ENCODE measurements at places on chromosomes 11 and 22.

GRCh38 chr11:25910086-25910485, 421.8 kb upstream of the ANO3 start:
- no peak for DNase-seq

- no peak for DNase-seq
Observed at GRCh38 chr22:50071432-50072166, 13.5 kb upstream of the TTLL8 start.

- no peak for DNase-seq
Observed at GRCh38 chr11:71940561-71941219, 11.8 kb downstream of the RNF121 start.

DNA sequence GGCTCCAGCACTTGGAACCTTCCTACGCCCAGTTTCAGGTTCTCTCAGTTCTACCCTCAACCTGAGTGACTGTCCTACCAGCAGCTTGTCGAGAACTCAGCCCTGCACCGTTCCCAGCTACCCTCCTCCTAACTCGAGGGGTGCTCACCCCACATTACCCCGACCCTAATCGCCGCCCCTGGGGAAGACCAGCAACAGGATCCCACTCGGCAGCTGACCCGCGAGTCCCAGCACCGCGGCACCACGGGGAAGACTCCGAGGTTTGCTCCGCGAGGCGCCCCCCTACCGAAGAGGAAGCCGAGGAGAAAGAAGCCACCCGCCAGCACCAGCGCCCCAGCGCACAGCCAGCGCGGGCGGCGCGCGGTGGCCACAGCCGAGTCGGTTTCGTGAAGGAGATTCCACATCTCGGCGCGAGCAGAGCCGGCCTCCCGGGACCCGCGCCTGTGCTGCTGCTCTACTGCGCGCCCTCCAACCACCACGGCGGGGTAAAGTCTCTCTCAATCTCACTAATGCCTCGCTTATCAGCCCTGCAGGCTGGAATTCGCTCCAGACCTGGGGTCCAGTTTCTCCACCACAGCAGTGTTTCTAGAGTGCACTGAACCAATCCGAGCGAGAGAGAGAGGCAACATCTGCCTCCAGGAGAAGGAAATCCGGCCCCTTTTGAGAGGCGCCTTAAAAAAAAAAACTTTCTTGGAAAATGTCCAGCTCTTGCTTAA, at the start of gene FOLH1:
Gene FOLH1, minus strand, starts transcription at position 597 of the 716 bp plus-strand sequence. Its CDS starts 193 bp downstream, at position 404.
- DNase-seq: no peak

DNA sequence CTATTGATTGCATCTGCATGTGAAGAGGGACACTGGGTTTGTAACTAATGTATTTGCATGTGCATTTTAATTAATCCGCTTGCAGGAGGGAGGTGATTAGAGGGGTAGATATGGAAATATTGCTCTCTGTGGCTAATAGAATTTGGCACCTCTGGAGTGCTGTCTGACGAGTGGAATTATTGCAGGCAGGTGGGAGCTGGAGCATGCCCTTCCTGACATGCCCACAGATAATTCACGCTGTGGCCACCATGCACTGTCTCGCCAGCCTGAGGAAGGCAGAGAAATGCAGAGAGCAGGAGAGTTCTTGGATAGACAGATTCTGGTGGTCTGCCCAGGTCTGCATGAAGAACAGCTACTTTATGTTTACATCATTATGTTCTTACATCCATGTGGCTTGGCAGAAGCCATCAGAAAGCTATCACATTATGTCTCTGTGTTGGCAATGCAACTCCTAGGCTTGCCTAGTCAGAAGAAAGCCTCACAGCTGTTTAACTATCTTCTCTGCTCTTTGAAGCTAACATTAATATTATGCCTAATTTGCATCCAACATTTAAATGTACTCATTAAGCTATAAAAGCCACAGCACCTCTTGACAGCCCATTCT, 89.4 kb upstream of the DRD2 start:
- DNase-seq: no peak

GRCh38 chr22:20028855-20029549, 8.1 kb downstream of the TANGO2 start:
- DNase-seq: no peak

- DNase-seq: no peak
Observed at GRCh38 chr11:9052316-9052715, 39.1 kb downstream of the SCUBE2 start.

DNA sequence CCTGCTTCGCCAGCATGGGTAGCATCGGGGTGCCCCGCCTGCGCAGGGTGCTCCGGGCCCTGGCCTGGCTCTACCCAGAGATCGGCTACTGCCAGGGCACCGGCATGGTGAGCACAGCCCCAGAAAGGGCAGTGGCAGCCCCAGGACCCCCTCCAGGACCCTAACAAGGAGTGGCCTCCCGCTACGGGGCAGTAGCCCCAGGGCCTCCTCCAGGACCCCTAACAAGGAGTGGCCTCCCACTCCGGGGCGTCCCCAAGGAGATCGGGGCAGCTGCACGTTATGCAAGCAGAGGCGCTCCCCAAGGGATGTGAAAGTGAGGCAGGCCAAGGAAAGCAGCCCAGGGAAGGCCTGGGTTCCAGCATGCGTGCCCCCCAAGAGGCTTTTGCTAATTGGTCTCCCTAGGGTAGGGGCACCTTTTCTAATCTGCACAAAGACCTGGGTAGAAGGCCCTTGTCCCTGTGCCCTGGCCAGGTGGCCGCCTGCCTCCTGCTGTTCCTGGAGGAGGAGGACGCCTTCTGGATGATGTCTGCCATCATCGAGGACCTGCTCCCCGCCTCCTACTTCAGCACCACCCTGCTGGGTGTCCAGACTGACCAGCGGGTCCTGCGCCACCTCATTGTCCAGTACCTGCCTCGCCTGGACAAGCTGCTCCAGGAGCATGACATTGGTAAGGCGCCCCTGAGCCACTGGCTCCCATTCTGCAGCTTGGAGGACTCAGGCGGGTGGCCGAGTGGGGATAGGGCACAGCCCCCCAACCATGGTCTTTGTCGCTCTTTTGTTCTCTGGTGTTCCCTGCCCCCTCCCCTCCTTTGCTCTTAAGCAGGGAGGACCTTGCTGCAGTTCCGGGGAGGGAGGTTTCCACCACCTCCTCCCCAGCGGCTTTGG, 35.0 kb downstream of the SGSM3 start:
- DNase-seq: no peak

DNA sequence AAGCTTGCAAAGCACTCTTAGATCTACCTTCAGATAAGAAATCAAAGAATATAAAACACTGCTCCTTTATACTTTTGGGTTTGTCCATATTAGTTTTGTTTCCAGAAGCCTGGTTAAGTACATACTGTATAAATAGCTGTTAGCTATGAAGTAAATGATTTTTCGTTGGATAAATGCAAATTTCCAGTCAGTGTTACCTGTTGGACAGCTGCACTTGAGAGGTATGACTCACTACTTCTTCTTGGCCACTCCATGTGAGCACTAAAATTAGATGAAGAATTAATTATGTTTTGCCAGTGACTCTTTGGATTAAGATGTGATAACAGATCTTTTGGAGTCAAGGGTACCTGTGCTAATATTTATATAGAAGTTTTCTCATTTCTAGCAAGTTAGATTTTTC, 9.5 kb upstream of the TSG101 start:
- no peak for DNase-seq

DNA sequence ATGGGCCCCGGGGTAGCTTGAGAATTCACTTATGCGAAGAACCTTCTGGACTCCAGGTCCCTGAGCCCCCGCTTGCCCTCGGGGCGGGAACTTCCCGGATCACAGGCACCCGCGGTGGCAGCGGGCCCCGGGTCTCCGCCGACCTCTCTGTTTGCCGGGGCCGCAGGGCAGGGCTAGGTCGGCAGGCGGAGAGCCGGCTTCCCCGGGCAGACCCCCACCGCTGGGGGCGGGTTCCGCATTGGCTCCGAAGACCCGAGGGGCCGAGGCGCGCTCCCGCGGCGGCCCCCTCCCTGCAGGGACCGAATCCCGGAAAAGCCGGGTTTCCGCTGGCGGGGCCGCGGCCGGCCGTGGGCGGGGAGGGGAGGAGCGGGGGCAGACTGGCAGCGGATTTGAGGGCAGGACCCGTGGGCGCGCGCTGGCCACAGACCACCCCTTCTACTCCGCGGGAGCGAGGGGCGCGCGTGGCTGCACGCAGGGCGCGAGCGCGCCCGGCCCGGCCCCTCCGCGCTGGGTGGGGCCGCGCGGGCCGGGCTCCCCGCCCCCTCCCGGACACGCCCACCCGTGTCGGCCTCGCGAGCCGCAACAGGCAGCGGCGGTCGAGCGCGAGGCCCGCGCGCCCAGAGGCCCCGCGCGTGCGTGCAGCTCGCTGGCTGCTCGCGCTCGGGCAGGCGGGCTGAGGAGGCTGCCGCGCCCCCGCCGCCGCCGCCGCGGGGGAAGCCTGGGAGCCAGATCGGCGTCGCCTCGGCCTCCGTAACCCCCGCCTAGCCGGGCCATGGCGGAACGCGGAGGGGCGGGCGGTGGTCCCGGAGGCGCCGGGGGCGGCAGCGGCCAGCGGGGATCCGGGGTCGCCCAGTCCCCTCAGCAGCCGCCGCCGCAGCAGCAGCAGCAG, at the start of gene PACS1:
Gene PACS1, plus strand, starts transcription at position 558 of the 889 bp plus-strand sequence. Its CDS starts 215 bp downstream, at position 773.
- DNase-seq: peak; percentile 68

GRCh38 chr11:97502201-97502600, 1112.4 kb downstream of the JRKL start:
- no peak for DNase-seq

DNA sequence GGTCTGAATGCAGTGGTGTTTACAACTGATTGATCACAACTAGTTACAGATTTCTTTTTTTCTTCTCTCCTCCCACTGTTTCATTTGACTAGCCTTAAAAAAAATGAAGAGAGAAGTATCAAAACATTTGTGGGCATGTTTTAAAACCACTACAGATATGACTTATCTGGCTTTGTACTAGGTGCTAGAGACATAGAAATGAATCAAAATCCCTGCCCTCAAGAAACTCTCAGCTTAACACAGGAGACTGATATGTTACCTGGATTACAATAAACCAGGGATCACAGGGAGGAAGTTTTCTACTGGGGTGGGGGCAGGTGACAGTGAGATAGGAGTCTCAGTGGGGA, 25.2 kb upstream of the CTR9 start:
- no peak for DNase-seq

- no peak for DNase-seq
Observed at GRCh38 chr11:16505481-16505880, 149.1 kb upstream of the SOX6 start.

- DNase-seq: no peak
Observed at GRCh38 chr11:102592634-102593581, 32.2 kb downstream of the MMP20 start.

- no peak for DNase-seq
Observed at GRCh38 chr11:40235841-40236240, 1223.6 kb downstream of the LRRC4C start.

DNA sequence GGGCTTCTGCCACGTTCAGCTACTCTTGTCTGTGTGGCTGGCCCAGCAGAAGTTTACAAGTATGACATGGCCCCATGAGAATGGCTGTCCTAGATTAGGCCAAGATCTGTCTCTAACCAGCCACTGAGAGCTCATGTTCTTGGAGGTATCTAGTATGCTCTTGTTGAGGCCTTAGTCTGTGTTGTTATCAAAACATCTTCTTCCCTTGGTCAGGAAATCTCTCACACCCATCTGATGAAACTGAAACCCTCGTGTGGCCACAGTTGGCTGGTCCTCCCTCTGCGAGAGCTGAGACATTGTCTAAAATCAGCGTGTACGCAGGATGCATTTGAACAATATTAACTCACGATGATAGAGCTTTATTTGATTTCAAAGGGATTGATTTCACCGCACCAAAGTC, 109.0 kb upstream of the NNMT start:
- DNase-seq: no peak

DNA sequence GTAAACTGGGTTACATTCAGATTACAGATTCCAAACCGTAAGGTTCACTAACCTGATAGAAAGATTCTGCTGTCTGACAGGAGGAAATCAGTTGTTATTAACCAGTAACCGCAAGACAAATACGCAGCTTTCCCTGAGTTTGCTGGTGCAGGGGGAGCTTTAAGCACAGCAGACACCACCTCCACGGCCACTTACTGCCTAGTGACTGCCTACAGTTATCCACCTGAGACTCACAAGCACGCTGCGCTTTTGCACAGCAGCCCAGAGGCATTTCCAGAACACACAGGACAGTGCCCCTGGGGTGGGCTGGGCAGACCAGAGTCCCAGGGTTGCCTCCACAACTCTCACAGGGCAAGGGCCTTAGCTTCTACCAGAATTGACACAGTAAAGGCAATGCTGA, 90.9 kb downstream of the CTTN start:
- no peak for DNase-seq

GRCh38 chr22:20299746-20300136, 20.1 kb downstream of the DGCR6L start:
- DNase-seq: no peak

GRCh38 chr11:102385085-102386007, 38.3 kb downstream of the BIRC2 start:
- no peak for DNase-seq

DNA sequence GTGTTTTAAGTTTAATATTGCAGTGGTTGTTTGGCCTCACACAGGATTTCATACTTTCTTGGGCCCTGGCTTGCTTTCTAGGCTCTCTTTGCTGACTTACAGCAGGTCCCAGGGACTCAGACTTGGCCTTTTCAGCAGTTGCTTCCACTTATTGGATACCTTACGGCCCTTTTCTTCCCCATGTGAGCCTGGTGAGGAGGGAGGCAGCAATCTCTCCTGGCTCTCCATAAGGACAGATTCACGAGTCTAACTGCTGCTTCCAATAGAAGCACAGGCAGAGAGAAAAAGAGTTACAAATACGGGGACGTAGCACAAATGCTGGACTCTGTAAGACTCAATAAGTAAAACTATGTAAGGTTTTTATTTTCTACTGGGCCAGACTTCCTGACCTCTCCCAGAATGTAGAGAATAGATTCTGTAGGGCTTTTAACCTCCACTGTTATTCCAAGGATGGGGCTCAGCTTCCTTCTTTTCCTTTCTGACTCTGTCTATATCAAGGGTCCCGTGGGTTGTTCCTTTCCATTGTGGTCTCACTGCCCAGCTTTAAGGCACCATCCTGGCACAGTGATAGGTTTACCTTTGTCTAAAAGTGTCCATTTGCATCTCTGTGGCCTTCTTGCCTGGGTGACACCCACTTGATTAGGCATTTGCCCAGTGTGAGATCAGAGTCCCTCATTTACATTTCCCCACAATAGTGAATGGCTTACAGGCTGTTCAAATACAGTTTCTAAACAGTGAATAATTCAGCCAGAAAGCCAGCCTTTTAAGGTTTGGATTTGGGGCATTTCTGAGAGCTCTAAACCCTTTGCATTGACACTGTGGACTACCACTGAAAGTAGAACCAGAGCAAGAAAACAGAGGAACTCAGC, 92.8 kb downstream of the RASSF10 start:
- DNase-seq: peak; percentile 29

- no peak for DNase-seq
Observed at GRCh38 chr11:44600839-44601383, 35.4 kb downstream of the CD82 start.
